ENCODE measurements at places on chromosomes 1 and 21. TPM values are rescaled to one million over a fixed set of nuclear protein-coding genes. Genes with fewer than 3 reads are reported as not detected.

The ACADM gene
- total RNA-seq = 27.4 TPM

The LRRC71 gene
- total RNA-seq = 0.33 TPM

The FCER1G gene
- total RNA-seq = not detected

The BARHL2 gene
- total RNA-seq = not detected

The SPATA1 gene
- 0.43 TPM for total RNA-seq

The CATSPERE gene
- total RNA-seq = not detected

The MIGA1 gene
- total RNA-seq = 2.4 TPM

The CACNA1E gene
- not detected for total RNA-seq

The TEDDM1 gene
- not detected for total RNA-seq

The CLCA1 gene
- not detected for total RNA-seq

The PROK1 gene
- total RNA-seq = not detected

The CHRM3 gene
- 0.06 TPM for total RNA-seq

The COL24A1 gene
- not detected for total RNA-seq

The AMY1C gene
- total RNA-seq = not detected

The SH3BGR gene
- total RNA-seq = 0.65 TPM

The OR2L3 gene
- total RNA-seq = not detected

The TOR1AIP1 gene
- total RNA-seq = 31.7 TPM

The DDR2 gene
- 0.35 TPM for total RNA-seq

The ACTN2 gene
- total RNA-seq = 0.02 TPM

The ZNF695 gene
- 1.2 TPM for total RNA-seq

The ZNF593OS gene
- total RNA-seq = 0.36 TPM

The CRYBG2 gene
- 2.0 TPM for total RNA-seq

The HPDL gene
- total RNA-seq = 4.7 TPM

The ETNK2 gene
- 3.4 TPM for total RNA-seq

The PTGS2 gene
- total RNA-seq = 9.0 TPM

The CSF3R gene
- not detected for total RNA-seq

The GNAT2 gene
- not detected for total RNA-seq

The RIPPLY3 gene
- total RNA-seq = 0.64 TPM

The PTGER3 gene
- total RNA-seq = not detected

The FMO4 gene
- total RNA-seq = 0.49 TPM

The DMRTA2 gene
- 0.16 TPM for total RNA-seq

The SLX9 gene
- total RNA-seq = 59.3 TPM

The PADI3 gene
- 1.2 TPM for total RNA-seq

The CD1D gene
- not detected for total RNA-seq

The LRRC7 gene
- total RNA-seq = not detected

The ERVH48-1 gene
- total RNA-seq = not detected

The ISG20L2 gene
- 49.4 TPM for total RNA-seq

All from A549 treated with RU486 at 1 μM for 4 hours (cell line).